ENCODE measurements at places on chromosomes 12 and 14. TPM values are rescaled to one million over a fixed set of nuclear protein-coding genes. Genes with fewer than 3 reads are reported as not detected.
A peak's percentile ranks its signal among the peaks of the same experiment; 100 is the strongest.

C12orf76 gene
- total RNA-seq, result 25.0 TPM

ACTR10 gene
- total RNA-seq, result 61.7 TPM

PLEKHG7 gene
- total RNA-seq, result not detected

DNA sequence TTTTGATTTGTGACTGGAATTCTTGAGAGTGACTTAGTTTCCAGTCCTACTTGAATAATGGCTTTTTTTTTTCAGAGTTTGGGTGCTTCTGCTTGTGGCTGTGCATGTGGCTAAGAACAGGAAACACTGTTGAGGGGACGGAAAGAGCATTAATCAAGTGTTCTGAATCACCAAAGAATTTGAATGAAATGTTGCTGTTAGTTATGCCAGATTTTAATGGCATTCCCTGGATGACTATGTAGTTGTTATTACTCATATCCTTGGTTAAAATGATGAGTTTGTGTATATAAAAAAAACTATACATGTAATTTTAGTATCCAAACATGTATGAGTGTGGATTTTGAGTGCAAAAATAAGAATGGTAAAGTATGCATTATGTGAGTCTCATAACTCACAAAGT is 347.9 kb downstream of the BCAT1 start:
- no peak for DNase-seq

DNA sequence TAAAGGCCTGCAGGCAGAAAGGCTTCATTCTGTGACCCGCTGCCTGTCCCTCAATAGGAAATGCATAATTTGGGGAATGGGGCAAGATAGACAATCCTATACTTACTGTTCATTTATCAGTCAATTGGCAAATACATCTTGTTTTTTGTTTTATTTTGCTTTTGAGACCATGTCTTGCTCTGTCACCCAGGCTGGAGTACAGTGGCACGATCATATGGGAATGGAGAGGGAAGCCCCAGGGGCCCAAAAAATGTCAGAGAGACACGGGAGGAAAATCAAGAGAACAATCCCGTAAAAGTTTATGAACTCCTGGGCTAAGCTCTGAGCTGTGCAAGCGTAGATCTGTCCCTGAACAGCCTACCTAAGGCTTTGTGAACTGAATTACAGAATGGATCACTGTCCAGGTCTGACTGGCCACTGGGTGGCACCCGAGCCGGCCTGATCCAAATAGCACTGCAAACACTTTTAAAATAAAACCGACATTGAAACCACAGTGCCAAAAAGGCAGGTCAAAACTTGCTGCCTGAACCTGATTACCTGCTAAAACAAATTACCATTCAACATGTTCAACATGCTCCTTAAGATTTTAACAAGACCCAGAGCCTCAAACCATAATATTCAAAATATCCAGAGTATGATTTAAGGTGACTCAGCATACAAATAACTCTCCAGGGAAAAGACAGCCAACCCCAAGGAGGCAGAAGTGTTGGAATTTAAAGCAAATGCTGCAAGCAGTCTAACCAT is 11.8 kb downstream of the COPS7A start:
- peak; percentile 83 for DNase-seq

- DNase-seq, result no peak
Observed at GRCh38 chr14:56195704-56196103, 77.5 kb downstream of the PELI2 start.

- DNase-seq, result peak; percentile 68
Observed at GRCh38 chr12:105053116-105053572, 31.1 kb downstream of the ALDH1L2 start.

DNA sequence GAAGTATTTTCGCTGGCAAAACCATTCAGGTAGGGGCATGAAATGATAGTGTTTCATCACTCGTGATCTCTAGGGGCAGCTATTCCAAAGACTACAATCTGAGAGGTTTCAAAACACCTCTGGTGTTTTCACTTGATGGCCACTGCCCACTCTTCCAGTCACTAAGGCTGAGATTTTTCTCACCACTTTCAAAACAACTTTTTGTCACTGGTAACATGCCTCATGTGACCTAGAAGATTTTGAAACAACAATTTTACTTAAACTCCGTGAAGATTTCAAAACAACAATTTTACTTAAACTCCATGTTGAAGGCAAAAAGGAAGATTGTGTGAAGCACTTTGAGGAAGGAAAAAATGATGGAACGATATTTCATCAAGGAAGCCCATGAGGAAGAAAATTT is 1.2 kb upstream of the IRAK3 start:
- no peak for DNase-seq
